ENCODE measurements at places on chromosomes 4 and X.
A peak's percentile ranks its signal among the peaks of the same experiment; 100 is the strongest.

GRCh38 chrX:54182194-54182863 is 725 bp downstream of the FAM120C start:
- DNase-seq: peak; percentile 32

DNA sequence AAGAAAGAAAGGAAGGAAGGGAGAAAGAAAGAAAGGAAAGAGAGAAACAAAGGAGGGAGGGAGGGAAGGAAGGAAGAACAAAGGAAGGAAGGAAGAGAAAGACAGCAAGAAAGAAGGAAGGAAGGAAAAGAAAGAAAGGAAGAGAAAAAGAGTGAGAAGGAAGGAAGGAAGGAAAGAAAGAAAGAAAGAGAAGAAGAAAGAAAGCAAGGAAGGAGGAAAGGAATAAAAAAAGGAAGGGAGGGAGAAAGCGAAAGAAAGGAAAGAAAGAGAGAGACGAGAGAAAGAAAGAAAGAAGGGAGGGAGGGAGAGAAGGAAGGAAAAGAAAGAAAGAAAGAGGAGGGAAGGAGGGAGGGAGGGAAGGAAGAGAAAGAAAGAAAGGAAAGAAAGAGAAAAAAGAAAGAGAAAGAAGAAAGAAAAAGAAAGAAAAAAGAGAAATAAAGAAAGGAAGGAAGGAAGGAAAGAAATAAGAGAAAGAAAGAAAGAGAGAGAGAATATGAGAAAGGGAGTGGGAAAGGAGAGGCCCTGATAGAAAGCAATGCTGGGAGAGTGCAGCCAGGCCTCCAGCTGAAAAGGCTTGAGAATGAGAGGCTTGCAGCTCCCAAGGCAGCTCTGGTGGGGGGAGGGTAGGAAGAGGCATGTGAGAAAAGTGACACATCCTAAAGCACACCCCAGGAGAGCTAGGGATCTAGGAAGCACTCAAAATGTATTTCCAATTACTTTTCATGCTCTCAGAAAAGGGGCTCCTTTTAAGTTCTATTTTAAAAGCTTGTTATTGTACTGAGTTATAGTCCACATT is 134.0 kb upstream of the ZIC3 start:
- DNase-seq: no peak

GRCh38 chr4:151389311-151389710 is 19.7 kb upstream of the FHIP1A start:
- DNase-seq: peak; percentile 10

DNA sequence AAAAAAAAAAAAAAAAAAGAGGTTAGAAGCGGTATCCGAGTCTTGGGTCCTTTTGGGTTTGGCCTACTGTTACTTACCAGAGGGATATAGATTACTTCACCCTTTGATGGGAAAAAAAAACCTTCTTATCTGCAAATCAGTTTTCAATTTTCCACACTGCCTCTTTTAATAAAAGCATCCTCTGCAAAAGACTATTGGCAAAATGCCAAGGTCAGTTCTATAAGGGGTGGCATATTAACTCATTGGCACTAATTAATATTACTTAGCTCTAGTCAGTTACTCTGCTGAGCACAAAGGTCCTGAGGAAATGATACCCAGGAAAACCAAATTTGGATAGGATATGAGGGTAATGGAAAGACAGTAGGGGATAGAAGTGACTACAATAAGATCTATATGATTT is 44.3 kb upstream of the MTMR8 start:
- no peak for DNase-seq

DNA sequence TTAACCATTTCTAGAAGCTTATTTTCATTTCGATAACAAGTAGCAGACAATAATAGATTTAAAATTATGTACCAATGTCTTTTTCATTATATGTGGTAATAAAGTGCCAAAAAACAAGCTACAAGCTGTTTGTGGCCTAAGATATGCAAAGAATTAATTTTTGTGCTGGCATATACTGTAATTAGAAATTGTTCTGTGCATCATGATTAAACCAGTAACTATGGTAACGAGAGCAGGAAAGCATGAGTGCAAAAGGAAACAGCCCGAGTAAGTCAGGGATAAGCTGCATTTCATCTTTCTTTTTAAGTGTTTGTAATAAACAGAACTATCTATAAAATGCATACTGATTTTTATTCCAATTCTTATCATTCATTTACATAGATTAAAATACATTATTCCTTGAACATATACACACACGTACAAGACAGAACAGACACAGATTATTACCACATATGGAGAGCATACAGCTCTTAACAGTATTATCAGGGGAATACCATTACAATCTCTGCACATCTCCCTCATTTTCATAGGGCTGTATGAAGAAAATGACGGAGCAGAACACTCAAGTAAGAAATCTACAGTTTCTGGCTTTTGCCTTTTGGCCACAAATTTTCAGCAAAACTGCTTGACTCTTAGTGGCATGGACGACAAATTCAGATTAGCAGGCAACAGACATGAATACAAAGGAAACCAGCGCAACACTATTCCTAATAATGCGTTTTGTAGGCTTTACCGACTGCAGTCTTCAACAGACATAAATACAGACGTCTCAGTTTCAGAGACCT is 121.3 kb upstream of the WDR17 start:
- DNase-seq: no peak

GRCh38 chr4:113801882-113802281 is 40.3 kb upstream of the CAMK2D start:
- no peak for DNase-seq

GRCh38 chr4:38132107-38132673 is 172.0 kb downstream of the PTTG2 start:
- peak; percentile 99 for DNase-seq

DNA sequence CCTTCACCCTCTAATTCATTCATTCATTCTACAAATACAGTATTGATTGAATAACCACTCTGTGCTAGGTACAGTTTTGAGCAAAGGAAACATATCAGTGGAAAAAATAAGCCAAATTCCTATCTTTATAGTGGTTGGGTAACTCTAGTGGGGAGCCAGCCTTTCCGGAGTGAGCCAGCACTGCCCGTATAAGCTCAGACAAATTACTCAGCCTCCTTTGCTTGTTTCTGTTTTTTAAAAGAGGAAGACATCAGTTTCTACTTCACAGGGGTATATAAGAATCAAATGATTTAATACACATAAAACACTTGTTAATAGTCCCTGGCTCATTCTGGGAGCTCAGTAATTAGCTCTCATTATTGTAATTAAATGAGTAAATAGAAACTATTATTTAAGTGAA is 238.2 kb upstream of the MAD2L1 start:
- peak; percentile 32 for DNase-seq

GRCh38 chr4:88960576-88960975 is 96.4 kb downstream of the FAM13A start:
- DNase-seq: no peak

- no peak for DNase-seq
These were observed 227.1 kb downstream of the MID1 start for GRCh38 chrX:10393241-10393640.

DNA sequence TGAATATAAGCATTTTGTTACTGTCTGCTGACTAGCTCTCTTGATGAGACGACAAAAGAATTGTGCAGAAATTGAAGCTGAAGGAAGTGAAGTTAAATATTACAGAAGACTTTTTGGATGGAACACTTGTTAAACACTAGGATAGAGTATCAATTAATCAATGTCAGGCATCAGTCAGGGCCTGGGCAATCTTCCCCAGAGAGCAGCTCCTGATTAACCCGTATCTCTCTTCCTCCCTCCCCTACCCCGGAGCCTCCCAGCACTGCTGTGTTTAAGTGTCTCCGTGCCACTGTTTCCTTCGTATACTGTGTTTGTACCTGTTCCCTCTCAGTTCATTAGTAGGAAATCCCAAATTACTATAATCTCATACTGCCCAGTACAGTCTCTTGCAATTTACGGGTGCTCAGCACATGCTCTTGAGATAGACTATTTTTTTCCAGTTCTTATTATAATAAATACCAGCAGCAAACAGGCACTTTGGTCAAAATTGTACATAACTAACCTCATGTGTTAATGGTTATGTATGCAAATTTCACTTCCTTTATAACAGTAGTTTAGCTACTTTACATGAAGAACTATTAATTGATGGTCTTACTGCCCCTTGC is 765.7 kb upstream of the FTHL17 start:
- no peak for DNase-seq

DNA sequence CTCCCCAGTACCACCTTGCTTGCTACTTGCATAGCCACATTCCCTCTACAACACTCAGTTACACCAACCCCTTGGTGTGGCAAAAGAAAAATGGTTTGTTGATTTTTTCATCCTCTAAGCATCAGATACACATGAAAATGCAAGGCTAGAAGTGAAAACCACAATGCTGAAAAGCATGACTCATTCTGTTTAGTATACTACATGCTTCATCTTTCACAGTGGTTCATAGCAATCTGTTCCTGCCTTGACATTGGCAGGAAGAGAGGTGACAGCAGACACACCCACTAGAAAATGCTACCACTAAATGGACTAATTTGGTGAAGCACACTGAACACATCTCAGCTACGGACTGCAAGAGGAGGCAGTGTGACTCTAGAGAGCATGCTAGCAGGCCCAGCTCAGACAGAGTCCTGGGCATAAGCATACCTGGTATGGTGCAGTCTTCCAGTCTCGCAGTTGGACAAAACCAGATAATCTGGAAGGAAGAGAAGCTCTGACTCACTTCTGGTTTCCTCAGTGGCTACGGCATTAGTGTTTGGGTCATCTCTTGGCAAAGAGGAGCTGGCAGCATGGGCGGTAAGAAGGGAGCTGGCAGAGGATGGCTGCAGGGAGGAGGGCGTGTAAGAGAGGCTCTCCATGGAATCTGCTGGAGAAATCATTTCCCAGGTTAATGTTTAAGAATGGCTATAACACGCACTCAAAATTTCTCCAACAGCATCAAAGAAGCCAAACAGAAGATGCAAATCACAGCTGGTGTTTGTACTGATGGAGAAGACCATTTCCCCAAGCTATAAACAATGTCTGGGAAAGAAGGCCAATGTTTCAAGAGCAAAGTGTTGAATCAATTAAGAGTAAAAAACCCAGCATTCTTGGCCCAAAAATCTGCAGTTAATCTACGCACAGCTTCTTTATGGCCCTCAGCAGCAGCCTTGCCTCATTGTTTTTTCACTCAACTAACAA is 37.8 kb downstream of the GAB3 start:
- peak; percentile 86 for DNase-seq

- no peak for DNase-seq
These were observed 5.3 kb upstream of the VMA21 start for GRCh38 chrX:151391722-151392121.

DNA sequence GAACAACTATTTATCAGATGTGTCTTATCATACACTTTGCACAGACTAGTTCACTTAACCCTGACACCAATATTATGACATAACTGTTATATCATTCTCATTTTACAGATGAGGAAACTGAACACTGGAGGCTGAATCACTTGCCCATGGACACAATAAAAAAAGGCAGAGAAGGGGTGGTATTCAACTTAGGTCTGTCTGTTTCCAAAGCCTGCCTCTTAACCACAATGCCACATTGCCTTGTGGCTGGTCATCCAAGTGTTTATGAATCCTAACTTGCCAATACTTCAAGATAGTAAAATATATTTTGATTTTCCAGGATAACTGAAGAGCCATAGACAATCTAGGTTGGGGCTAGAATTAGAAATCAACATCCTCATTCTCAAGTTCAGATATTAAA is 327.8 kb downstream of the NR3C2 start:
- no peak for DNase-seq

DNA sequence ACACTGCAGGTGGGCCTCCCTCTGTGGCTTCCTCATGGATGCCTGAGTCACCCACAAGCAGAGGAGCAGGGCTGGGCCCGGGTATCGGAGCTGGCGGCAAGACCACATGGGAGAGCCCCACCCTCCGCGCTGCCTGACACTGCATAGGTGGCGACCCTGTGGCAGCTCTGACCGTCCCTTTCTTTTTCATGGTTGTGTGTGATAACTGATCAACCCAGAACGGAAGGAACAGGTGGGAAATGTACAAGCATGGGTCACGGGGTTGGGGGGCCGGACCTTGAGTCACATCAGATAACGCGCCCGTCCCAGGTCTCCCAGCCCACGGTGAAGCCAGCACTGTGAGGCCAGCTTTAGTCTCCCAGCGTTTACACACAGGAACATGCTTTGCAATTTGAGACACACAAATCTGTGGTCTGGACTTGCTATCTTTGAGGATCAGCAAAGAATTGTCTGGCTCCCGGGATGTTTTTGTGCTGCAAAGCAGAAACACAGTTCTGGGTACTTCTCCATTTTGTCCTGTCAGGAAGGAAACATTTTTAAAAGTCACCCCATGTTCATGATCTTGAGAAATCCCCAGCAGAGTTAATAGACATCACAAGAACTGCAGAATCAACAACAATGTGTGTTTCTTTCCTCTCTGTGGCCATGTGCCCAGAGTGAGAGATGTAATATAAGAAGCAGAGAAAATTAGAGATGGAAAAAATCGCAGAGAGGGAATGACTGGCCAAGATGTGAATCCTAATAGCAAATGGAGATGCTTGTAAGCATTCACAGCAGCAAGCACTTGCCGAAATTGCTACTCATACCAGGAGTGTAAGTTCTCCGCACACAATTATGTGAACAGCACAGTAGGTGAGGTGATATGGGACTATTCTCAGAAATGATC is 70.1 kb upstream of the CBR4 start:
- peak; percentile 90 for DNase-seq

DNA sequence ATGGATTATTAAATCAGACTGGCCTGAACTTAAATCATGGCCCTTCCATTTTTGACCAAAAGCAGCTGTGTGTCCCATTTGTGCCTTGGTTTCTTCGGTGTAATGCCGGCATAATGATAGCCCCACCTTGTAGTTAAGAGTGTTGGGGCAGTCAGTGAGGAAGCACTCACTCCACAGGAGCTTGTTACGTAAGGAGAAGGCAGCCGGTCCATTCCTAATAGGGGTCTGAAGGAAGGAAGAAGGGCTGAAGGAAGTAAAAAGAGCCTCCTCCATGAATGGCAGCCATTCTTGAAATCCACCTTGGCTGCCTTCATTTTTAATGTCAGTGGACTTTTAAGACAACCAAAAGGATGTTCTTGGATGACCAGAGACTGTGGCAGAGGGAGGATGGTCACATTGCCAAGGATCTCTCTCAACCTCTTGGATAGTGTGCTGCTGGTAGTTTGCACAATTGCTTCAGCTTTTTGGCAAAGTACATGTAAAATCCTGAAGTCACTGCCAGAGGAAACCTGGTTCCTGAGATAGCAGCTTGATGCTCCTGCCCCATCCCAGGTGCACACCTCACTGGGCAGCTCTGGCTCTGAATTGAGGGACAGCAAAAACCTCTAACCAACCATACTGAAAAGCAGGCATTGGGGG is 113.5 kb downstream of the PTTG2 start:
- no peak for DNase-seq
